Cardiac muscle cell (in vitro differentiated cells and primary cell): ENCODE measurements at places on chromosomes 2 and 18. TPM values are rescaled to one million over a fixed set of nuclear protein-coding genes. Genes with fewer than 3 reads are reported as not detected.

HOXD3 gene
- not detected in 2 replicates for polyA plus RNA-seq

FMNL2 gene
- 5.1 and 6.6 TPM in 2 replicates for polyA plus RNA-seq

GAL3ST2 gene
- polyA plus RNA-seq = not detected in 2 replicates

CNGA3 gene
- polyA plus RNA-seq = not detected in 2 replicates

GPAT2 gene
- polyA plus RNA-seq = 1.8 and 2.2 TPM in 2 replicates

GLI2 gene
- polyA plus RNA-seq = 2.0 and 6.2 TPM in 2 replicates

CAPG gene
- 13.0 and 21.2 TPM in 2 replicates for polyA plus RNA-seq
